ENCODE measurements at places on chromosomes 5 and 9.
A peak's percentile ranks its signal among the peaks of the same experiment; 100 is the strongest.

DNA sequence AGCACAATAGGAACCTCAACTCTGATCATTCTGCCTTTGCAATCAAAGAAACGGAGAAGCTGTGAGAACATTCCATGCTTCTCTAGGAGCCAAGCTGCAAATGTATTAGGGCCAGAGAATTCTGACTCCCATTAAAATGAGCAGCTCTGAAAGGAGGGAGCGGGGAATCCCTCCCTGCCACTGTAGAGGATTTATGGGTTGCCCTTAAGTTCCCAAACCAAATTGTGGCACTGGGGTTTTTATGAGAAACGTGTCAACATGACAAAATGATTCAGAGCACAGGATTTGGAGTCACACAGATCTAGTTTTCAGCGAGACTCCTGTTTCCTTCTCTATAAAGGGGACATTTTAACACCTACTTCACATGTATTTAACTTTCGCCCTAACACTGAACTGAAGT is 1.8 kb downstream of the IL6ST start:
- no peak for DNase-seq

GRCh38 chr9:89675058-89675742 is 70.4 kb downstream of the GADD45G start:
- DNase-seq, result no peak

DNA sequence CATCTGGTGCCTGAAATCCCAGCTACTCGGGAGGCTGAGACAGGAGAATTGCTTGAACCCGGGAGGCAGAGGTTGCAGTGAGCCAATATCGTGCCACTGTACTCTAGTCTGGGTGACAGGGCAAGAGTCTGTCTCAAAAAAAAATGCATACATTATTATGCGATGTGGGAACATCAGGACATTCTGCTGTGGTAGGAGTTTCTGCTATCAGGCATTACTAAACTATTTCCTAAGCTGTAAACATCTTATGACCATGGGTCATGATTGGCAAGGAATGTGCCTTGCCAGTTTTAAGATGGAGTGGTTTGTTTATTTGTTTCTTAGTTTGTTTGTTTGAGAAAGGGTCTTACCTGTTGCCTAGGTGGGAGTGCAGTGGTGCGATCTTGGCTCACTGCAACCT is 45.1 kb upstream of the FAM120A start:
- no peak for DNase-seq

DNA sequence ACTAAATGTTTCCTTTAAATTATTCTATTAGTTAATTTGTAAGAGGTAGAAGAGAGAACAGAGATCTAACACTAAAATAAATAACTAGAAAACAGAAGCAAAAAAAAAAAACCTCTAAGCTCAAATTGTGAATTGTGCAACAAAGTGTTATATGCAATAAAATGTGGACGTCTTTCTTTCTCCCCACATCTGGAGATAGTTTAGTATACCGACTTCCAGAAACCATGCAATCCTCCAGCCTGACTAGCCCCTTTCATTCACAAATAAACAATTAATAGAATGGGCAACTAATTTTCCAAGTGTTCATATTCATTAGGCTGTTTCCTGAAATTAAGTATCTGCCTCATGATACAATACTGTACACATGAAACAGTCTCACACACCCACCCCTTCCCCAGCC is 258.5 kb downstream of the BNC2 start:
- DNase-seq, result no peak

- no peak for DNase-seq
Measured at GRCh38 chr5:141001844-141002604, 35.7 kb downstream of the PCDHAC2 start.

DNA sequence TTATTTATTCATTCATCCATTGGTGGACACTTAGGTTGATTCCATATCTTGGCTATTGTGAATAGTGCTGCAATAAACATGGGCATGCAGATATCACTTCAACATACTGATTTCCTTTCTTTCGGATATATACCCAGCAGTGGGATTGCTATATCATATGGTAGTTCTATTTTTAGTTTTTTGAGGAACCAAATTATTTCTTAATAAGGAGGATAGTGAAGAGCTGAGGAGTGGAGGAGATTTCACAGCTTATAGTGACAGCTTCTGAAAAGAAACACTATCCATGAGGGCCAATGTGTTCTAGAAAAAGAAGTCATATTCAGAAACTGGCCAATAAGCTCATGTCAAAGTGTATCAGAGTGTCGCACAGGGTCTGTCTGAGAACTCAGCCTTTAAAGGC is 183.3 kb downstream of the SEC61B start:
- no peak for DNase-seq

GRCh38 chr5:19886123-19886917 is 101.7 kb downstream of the CDH18 start:
- no peak for DNase-seq

DNA sequence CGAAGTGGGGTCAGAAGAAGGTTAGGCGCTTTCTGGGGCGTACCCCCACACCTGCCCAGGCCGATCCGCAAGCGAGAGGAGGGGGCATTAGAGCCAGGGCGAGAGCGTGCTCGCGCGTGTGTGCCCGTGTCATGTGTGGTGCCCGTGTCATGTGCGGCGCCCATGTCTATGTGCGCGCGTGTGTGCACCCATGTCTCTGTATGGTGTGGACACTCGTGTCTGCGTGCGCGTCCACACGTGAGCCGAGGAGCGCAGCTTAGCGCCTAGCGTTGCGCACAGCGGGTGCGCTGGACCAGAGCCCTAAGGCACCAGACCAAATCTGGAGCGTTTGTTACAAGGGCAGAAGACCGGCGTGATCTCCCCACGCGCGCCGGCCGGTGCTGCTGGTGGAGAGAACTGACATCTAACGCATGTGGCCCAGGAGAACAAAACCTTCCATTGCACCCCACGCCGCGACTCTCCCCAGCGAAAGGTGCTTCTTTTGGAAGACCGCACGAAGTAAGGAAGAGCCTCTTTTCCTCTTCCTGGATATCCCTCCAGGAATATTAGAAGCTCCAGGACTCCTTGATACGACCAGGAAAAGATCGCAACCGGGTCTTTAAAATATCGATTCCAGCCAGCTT is 644 bp downstream of the NIM1K start:
- DNase-seq, result no peak

DNA sequence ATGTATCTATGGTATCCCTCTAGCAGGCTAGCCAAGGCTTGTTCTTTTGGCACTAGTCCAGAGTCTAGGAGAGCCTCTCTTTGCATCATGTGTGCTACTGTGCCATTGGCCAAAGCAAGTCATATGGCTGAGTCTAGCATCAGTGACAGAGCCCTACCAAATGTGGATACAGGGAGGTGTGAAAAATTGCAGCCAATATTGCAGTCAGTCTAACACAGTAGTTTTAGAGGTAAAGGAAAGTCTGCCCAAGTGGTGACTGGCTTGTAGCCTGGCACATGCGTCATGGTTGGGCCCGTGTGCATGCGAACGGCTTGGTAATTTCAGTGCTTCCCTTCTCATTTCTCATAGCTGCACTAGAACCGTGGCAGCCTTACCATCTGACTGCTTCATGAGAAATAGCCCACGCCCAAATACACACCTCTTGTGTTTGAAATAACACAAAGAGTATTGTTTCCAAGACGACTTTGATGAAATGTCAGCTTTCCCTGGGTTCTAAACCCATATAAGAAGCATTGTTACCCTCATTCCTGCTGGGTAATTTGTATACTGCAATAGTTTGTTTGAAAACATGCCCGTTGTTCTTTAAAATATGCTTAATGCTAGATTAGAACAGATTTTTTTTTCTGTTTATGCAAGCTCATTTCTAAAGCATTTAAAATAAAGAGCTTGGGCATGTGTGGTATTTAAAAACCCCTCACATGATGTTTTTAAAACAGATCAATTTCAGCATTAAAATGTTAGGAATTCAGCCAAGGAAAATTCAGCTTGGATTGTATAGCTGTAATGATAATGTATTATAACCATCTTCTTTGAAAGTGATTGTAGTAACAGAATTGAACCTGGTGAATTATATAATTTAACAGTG is 113.2 kb downstream of the TLE4 start:
- DNase-seq, result no peak

DNA sequence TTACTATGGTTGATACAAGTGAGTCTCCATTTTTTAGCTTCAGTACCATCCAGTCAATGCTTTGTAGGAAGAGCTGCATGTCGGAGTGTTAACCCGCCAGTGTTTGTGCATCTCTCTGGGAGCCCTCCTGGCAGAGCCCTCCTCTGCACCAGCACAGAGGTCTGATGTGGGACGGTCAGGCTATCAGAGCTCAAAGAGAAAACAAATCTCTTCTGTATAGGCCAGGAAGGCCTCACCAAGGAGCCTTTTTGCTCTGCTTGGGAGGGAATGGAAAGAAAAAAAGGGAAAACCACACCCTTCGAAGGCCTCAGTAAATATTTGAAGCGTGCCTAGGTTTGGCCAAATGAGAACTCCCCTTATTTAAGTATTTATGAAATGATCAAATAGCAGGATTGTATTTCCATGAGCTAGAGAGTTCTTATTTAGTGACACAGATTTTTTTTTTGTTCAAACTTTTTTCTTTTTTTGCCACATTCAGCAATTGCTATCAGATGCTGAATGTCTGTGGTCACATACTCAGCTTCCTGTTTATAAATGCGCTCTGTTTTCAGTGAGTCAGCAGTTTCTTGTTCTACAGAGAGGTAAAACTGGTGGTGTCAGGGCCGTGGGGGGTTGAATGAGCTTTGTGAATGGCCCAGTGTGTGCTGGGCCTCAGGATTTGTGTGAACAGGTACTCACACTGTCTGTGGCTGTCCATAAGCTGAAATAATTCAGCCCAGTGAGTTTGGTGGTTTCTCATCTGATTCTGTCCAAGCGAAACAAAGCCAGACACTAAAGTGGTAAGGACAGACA is 226.6 kb downstream of the SNX18 start:
- peak; percentile 49 for DNase-seq

GRCh38 chr9:27414220-27414761 is 109.8 kb upstream of the IFNK start:
- no peak for DNase-seq

GRCh38 chr5:66342341-66342880 is 198.3 kb downstream of the SREK1 start:
- no peak for DNase-seq

DNA sequence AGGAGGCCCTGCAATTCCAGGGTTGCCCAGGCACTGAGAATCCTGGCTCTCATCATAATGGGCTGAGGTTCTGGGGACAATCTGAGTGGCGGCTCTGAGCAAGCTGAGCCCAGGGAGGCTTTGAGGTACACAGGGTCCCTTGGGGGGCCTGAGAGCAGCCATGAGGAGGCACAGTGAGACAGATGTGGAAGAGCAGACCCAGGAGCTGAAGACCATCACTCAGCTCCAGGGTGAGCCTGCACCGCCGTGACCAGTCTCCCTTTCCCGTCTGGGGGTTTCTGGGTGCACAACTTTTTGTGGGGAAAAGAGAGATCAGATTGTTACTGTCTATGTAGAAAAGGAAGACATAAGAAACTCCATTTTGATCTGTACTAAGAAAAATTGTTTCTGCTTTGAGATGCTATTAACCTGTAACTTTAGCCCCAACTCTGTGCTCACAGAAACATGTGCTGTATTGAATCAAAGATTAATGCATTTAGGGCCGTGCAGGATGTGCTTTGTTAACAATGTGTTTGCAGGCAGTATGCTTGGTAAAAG is at the start of gene CCDC183:
Gene CCDC183 (plus strand): TSS at position 101 of the 537 bp plus-strand sequence. CDS start 60 bp downstream, at position 161.
- no peak for DNase-seq

DNA sequence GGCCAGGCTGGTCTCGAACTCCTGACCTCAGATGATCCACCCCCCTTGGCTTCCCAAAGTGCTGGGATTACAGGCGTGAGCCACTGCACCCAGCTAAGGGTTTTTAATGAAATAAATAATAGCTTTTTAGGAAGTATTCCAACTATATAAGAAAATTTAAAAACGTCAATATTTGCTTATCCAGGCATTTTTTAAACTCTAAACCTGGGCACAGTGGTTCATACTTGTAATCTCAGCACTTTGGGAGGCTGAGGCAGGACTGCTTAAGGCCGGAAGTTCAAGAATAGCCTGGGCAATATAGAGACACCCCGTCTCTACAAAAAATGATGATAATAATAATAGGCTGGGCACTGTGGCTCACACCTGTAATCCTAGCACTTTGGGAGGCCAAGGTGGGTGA is 14.2 kb downstream of the SKP1 start:
- no peak for DNase-seq

DNA sequence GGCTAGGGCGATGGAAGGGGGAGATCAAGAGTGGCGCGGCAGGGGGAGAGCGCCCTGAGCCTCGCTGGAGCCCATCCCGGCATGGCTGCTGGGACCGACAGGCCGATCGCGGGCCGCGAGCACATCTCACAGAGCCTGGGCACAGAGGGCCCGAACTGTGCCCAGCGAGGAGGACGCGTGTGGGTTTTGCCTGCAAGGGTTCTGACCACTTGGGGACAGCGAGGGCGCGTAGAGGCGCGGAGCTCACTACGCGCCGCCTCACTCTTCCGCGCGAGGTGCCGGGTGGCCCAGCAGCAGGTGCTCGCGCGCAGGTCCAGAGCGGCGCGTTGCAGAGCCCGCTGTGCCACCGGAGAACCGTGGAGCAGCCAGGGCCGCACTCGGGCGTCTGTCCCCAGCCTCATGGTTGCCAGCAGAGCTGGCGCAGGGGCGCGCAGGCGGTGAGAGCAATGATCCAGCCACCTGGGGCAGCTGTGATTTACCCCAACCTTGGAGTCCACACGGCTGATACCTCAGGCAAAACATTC is 16.3 kb upstream of the PITX1 start:
- DNase-seq, result no peak

- no peak for DNase-seq
Measured at GRCh38 chr5:111950660-111951059, 193.7 kb upstream of the NREP start.

GRCh38 chr5:93611273-93611975 is 28.4 kb downstream of the NR2F1 start:
- DNase-seq, result no peak

DNA sequence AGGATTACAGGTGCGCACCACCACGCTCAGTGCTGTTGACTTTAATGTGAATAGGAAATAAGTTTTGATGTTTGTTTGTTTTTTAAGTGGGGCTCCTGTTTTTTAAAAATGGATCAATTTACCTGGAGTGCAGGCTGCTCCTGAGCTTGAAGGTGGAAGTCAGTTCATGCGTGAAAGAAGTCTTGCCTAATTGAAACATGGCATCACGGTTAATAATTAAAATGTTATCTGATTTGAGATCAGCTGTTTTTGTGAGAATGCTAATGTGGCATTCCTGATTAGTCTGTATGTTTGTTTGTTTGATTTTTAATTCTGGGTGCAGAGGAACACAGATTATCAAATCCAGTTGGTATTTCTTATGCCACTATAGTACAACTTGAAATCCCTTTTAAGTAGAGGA is 6.5 kb downstream of the SFXN1 start:
- DNase-seq, result no peak

GRCh38 chr5:61618577-61618976 is 286.5 kb downstream of the ZSWIM6 start:
- DNase-seq, result no peak
